ENCODE measurements at places on chromosomes 11 and 22. TPM values are rescaled to one million over a fixed set of nuclear protein-coding genes. Genes with fewer than 3 reads are reported as not detected.

DNA sequence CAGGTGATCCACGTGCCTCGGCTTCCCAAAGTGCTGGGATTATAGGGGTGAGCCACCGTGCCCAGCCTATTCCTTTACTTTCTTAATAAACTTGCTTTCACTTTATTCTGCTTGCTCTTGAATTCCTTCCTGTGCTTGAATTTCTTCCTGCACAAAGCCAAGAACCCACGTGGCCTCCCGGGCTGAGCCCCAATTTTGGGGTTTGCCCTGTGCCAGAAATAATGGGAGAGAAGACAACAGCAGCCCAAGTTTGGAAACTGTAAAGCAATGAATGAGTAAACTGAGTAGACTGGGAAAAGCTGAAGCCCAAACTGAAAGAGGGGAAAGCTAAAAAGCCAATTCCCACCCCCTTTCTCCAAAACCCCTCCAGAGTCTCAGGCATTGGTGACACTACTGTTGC, 136.4 kb downstream of the NECTIN1 start:
- no peak for DNase-seq

Gene LYVE1
- 57.2 TPM for polyA plus RNA-seq

Gene LGR4
- polyA plus RNA-seq: 152 TPM

Gene OR52I1
- polyA plus RNA-seq: not detected

GRCh38 chr11:1640076-1640946, 10.7 kb downstream of the KRTAP5-5 start:
- DNase-seq: no peak

Gene IFT27
- 61.7 TPM for polyA plus RNA-seq

Gene IL18
- polyA plus RNA-seq: 9.9 TPM

Gene NNMT
- polyA plus RNA-seq: 0.48 TPM

Gene MMP12
- 4.4 TPM for polyA plus RNA-seq

DNA sequence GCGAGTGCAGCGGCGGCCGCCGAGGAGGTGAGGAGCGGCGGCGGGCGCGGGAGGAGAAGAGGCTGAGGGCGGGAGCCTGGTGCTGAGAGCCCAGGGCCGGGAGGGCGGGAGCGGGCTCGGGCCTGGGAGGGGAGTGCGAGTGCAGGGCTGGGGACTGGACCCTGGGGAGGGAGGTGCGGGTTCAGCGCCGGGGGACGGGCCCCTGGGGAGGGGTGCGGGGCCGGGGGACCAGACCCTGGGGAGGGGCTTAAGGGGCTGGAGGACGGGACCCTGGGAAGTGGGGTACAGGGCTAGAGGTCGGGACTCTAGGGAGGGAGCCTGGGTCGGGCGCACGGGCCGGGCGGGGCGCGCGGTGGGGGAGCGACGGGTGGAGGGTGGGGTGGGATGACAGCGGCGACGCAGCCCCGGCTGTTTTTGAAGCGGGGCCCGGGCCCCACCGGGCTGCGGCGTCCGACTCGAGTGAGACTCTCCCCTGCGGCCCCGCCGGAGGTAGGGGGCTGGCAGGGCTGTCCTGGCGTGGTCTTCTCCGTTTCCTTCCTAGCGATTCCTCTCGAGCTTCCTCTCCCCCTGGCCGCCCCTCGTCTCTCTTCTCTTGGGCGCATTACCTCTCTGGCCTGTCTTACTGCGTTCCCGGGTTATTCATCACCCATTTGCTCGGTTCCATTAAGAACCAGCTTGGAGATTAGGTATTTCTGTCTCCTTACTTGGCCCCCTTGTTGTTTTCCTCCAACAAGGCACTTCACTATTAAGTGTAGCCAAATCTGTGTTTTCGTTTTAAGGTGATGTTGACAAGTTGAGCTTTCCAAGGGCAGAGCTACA, 754 bp downstream of the NUP50 start:
- DNase-seq: no peak

Gene RAB36
- polyA plus RNA-seq: 19.2 TPM

Gene KIAA1671
- polyA plus RNA-seq: 27.1 TPM

GRCh38 chr11:95641495-95641894, 148.1 kb downstream of the FAM76B start:
- DNase-seq: no peak

Gene TCN2
- 65.2 TPM for polyA plus RNA-seq

DNA sequence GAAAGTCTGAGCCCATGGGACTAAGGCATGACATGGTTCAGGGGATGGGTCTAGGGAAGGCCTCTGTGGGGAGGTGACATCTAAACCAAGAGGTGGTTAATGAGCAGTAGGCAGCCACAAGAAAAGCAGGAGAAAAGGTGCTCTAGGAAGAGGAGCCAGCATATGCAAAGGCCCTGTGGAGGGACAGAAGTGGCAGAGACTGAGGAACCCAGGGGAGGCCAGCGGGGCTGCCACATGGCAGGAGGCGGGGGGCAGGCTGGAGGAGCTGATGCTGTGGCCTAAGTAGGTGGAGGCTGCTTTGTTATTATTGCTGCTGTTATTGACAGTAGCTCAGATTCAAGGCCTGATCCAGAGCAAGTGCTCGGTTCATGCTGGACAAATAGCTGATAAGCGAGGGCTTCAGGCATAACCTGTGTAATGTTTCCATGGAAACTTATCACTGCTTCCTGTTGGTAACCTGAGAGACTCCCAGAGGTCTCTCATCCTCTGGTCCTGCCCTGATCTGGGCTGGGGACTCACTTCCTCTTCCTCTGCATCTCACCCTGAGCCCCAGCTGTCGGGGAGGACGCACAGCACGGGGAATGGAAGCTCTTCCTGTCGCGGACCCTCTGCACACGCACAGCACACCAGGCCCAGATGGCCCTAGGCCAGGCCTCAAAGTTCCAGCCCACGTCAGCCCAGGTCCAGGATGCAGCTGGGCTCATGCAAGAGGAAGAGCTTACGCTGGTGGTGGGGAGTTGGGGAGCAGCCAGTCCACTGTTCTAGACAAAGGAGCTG, 75.2 kb upstream of the TP53I11 start:
- peak; percentile 30 for DNase-seq

GRCh38 chr22:41928593-41929417, 2.2 kb upstream of the TNFRSF13C start:
- DNase-seq: no peak

Gene TRIM6
- polyA plus RNA-seq: 61.8 TPM

Gene MMP7
- polyA plus RNA-seq: 26.0 TPM

DNA sequence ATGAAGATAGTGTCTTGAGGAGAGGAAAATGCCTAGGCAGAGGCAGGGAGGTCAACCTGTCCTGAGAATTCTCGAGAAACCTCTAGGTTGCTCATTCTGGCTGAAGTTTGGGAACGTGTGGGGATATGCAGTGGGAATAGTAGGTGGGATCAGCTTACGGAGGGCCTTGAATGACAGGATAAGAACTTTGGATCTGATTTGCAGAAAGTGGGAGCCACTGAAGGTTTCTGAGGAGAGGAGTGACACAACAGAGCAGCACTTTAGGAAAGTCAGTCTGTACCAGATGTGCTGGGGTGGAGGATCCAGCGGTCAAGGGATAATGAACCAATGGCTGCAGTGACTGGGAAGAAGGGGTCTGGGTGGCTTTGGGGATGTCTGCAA, 2.4 kb downstream of the CD82 start:
- no peak for DNase-seq

Gene CHRDL2
- 0.22 TPM for polyA plus RNA-seq

GRCh38 chr11:26028393-26028911, 303.5 kb upstream of the ANO3 start:
- DNase-seq: no peak

DNA sequence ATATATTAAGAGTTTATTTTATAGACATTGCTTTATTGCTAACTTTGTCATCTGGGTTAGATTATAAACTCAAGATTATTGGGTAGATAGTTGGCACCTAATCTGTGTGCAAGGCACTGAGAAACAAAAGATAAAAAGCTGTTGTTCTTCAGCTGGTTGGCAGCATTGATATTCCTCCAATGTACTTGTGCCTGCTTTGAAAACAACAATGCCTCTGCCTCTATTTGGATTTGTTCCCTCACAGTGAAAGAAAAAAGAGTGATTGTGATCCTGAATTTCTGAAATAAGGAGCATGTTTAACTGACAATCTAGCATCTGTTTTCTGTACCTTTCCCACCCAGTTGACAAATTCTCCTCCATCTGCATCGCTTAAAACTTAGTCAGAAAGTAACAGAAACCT, 98.3 kb downstream of the TYR start:
- DNase-seq: no peak

Gene HBD
- 0.38 TPM for polyA plus RNA-seq

GRCh38 chr11:108693852-108694251, 29.0 kb downstream of the DDX10 start:
- no peak for DNase-seq

Gene MS4A15
- polyA plus RNA-seq: not detected

- no peak for DNase-seq
Measured at GRCh38 chr11:101553891-101554292, 29.9 kb downstream of the TRPC6 start.

DNA sequence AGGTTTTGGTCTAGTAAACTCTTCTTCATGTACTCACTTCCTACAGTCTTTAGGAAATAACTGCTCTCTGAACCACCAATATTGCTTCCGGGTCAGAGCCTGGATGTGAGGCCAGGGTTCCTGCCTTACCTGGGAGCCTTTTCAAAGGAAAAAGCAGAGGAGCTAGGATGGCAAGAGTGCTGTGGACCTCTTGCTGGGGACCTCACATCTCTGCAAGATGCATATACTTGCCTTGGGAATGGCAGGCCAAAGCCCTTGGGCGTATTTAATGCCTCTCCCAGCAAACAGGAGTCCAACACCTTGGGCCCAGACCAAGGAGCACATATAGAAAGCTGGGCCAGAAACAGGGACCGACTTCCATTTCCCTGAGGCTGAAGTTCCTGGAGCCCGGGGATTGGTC, 5.3 kb downstream of the GLB1L2 start:
- DNase-seq: no peak

GRCh38 chr22:35430897-35431322, 31.0 kb downstream of the MCM5 start:
- DNase-seq: peak; percentile 74

DNA sequence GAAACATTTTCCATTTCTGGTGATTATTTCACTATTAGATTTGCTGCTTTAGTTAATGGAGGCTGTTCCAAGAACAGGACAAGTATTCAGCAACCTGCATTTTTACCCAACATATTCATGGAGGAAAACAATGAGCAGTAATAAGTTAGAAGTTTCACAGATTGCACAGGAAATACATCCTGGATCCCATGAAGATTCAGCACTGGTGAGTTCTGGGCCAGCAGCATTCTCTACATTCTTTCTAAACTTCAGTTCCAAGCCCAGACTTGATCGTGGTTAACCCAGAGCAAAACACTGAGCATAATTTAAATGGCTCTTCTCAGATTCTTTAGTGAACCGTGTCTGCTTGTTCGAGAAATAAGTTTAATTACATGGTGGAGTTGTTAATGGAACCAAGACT, 3.8 kb downstream of the FJX1 start:
- no peak for DNase-seq

Gene TTLL1
- 18.7 TPM for polyA plus RNA-seq

Gene DCHS1
- 36.1 TPM for polyA plus RNA-seq

- DNase-seq: no peak
Measured at GRCh38 chr22:37334461-37334858, 52.2 kb downstream of the CYTH4 start.

- DNase-seq: no peak
Measured at GRCh38 chr11:92848578-92848977, 120.9 kb upstream of the MTNR1B start.

GRCh38 chr11:19110295-19110694, 6.7 kb upstream of the ZDHHC13 start:
- no peak for DNase-seq

Gene HEPHL1
- 0.33 TPM for polyA plus RNA-seq

- DNase-seq: no peak
Measured at GRCh38 chr11:35116245-35116644, 22.7 kb upstream of the CD44 start.

- no peak for DNase-seq
Measured at GRCh38 chr11:116539836-116540418, 232.9 kb downstream of the BUD13 start.

DNA sequence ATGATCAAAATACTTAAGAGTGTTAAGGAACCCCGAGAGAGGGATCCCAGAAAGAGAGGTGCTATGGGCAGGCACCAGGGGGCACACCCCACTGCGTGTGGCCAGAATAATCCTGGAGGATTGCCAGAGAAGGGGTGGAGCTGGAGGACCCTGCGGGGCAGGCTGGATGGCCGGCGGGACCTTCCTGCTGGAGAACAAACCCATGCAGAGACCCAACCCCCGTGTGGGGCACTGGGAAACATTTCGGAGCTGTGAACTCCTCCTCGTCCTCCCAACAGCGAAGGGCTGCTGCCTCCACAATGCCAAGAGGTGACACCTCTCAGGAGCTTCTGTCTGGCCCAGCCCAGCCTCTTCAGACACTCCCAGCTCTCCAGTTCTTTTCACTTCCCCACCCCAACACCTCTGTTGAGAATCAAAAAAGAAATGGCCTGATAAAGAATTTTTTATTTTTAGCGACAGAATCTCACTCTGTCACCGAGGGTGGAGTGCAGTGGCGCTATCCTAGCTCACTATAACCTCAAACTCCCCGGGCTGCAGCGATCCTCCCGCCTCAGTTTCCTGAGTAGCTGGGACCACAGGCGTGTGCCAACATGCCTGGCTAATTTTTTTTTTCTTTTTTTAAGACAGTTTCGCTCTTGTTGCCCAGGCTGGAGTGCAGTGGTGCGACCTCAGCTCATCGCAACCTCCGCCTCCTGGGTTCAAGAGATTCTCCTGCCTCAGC, 25.6 kb downstream of the RHOD start:
- DNase-seq: no peak

DNA sequence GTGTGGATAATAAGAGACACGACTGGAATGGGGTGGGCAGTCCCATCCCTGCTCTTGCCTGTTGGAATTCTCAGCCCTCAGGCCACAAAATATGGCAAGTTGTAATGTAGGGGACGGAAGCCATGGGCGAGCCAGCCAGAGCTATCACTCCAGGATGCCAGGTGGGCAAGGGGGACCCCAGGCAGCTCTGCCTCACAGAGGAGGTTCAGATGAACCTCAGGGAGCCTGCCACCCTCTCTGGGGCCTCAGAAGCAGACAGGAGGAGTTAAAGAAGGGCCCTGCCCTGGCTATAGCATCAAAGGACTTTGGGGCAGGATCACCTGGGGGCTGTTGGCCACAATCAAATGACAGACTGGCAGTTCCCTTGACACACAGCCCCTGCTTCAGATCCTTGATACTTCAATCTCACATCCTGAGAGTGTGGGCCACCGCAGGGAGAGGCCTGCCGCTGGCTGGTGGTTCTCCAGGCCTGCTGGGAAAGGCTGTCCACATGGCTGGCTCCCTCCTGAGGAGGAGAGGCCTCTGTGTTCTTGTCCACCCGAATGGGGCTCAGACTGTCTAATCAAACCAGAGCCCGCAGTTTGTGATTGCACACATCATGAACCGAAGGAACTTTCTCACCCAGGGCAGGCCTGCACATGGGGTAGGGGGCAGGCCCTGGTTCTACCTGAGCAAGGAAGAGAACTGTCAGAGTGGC, 31.4 kb downstream of the IGLL1 start:
- DNase-seq: no peak

Gene FAM181B
- 2.3 TPM for polyA plus RNA-seq

Gene SMTNL1
- 0.47 TPM for polyA plus RNA-seq

- DNase-seq: no peak
Measured at GRCh38 chr11:122755409-122755808, 82.9 kb upstream of the CRTAM start.

Gene OR51E2
- 1.3 TPM for polyA plus RNA-seq

- no peak for DNase-seq
Measured at GRCh38 chr22:35152316-35152715, 86.4 kb downstream of the ISX start.

GRCh38 chr11:83285151-83285770, 906 bp downstream of the CCDC90B start:
- no peak for DNase-seq

Data from left kidney (tissue), 8 donors.